ENCODE measurements at places on chromosomes 1 and 21. TPM values are rescaled to one million over a fixed set of nuclear protein-coding genes. Genes with fewer than 3 reads are reported as not detected.

NUAK2 gene
- 24.7 TPM for total RNA-seq

FCRL3 gene
- total RNA-seq: not detected

MANEAL gene
- total RNA-seq: 25.0 TPM

FCGR1A gene
- total RNA-seq: not detected

NME7 gene
- total RNA-seq: 18.8 TPM

LHX4 gene
- total RNA-seq: 0.40 TPM
